ENCODE measurements at places on chromosomes 5 and 9.
A peak's percentile ranks its signal among the peaks of the same experiment; 100 is the strongest.

DNA sequence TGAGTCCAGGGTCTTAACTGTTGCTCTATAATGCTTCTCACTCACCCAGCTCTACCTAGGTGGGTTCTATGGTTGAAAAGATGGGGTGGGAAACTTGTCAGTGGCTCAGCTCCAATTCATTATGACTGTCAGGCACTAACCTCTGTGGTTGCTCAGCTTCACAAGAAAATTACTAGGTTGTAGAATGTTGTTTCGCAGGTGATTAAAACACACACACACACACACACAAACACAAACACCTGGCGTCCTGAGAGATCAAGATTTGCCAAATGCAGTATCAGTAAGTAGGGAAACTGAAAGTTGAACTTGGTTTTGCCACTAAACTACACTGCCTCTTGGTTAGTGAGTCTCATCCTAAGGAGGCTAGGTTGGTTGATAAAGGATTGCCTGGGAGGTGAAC is 2.8 kb downstream of the MCCC2 start:
- no peaks in the 10 kb centered on the region for H3K36me3 ChIP-seq
- peaks cover 52% of the 10 kb centered on the region for H3K4me1 ChIP-seq
- H3K4me3 ChIP-seq: no peak overlapping the region
- no peaks in the 10 kb centered on the region for H3K27me3 ChIP-seq
- DNase-seq: no peak

- no peak for DNase-seq
- H3K27me3 ChIP-seq: no peaks in the 10 kb centered on the region
These were observed 65.3 kb upstream of the CXCL14 start for GRCh38 chr5:135643881-135644766.

DNA sequence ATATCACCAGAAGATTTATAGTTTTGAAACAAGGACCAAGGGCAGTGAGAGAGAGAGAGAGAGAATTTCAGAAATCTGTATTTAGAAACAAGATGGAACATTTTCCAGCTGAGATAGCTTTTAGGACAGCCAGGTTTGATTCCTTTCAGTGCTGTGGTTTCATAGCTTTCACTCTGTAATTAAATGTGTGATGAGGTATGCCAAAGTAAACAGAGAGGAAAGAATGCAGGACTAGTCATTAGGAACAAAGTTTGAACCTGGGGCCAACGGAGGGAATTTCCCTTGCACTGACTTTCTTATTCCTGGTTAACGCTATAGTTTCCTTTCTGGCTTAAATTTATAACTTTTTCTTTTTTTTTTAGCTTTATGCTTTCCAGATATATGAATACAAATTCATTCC is 10.0 kb upstream of the CCL28 start:
- no peaks in the 10 kb centered on the region for H3K27me3 ChIP-seq
- H3K27ac ChIP-seq: no peak overlapping the region
- DNase-seq: no peak
- peaks cover 9% of the 10 kb centered on the region for H3K4me1 ChIP-seq
- no peaks in the 10 kb centered on the region for H3K36me3 ChIP-seq

GRCh38 chr5:163089926-163090325 is 347.5 kb upstream of the CCNG1 start:
- H3K4me3 ChIP-seq: no peak overlapping the region
- H3K27ac ChIP-seq: no peak overlapping the region
- no peaks in the 10 kb centered on the region for H3K36me3 ChIP-seq

GRCh38 chr5:111072949-111073682 is 1.6 kb downstream of the TSLP start:
- H3K27ac ChIP-seq: peak overlapping the region; percentile 13
- no peaks in the 10 kb centered on the region for H3K36me3 ChIP-seq
- DNase-seq: peak; percentile 20
- peaks cover 38% of the 10 kb centered on the region for H3K4me1 ChIP-seq
- H3K27me3 ChIP-seq: no peaks in the 10 kb centered on the region

- no peak overlapping the region for H3K4me3 ChIP-seq
- H3K36me3 ChIP-seq: no peaks in the 10 kb centered on the region
- H3K4me1 ChIP-seq: no peaks in the 10 kb centered on the region
- no peak overlapping the region for H3K27ac ChIP-seq
- no peaks in the 10 kb centered on the region for H3K27me3 ChIP-seq
- no peak for DNase-seq
These were observed 74.1 kb upstream of the BASP1 start for GRCh38 chr5:17143335-17143734.

DNA sequence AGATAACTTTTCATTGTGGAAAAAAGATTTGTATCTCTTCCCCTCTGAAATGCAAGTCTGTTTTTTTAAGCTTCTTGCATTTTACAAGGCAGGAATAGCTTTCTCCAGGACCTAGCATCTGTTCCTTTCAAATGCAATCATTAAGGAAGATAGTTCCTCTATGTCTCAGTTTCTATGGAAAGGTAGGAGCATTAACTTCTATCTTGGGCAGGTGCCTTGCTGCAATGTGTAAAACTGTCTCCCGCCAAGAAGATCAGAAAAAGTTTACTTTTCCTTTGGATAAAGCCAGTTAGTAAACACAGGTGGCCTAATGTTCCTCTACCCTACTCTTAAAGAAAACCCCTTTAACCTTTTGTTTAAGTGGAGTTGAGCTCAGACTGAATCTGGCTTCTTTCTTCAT is 560.6 kb upstream of the CYLC2 start:
- H3K36me3 ChIP-seq: no peaks in the 10 kb centered on the region
- H3K27ac ChIP-seq: no peak overlapping the region
- H3K4me3 ChIP-seq: no peak overlapping the region
- no peaks in the 10 kb centered on the region for H3K27me3 ChIP-seq
- H3K4me1 ChIP-seq: no peaks in the 10 kb centered on the region

- H3K4me1 ChIP-seq: peaks cover 75% of the 10 kb centered on the region
- H3K4me3 ChIP-seq: no peak overlapping the region
- H3K27me3 ChIP-seq: no peaks in the 10 kb centered on the region
- DNase-seq: no peak
- H3K27ac ChIP-seq: peak overlapping the region; percentile 94
These were observed 212.4 kb upstream of the DMRT1 start for GRCh38 chr9:629146-629545.

GRCh38 chr9:23765561-23765960 is 60.5 kb downstream of the ELAVL2 start:
- no peaks in the 10 kb centered on the region for H3K36me3 ChIP-seq
- no peak overlapping the region for H3K4me3 ChIP-seq
- no peaks in the 10 kb centered on the region for H3K27me3 ChIP-seq
- no peaks in the 10 kb centered on the region for H3K4me1 ChIP-seq

GRCh38 chr5:143920772-143921171 is 108.8 kb downstream of the HMHB1 start:
- peaks cover 3% of the 10 kb centered on the region for H3K4me1 ChIP-seq
- H3K4me3 ChIP-seq: no peak overlapping the region
- H3K27ac ChIP-seq: no peak overlapping the region

GRCh38 chr5:64286381-64286780 is 120.7 kb downstream of the RNF180 start:
- no peak for DNase-seq
- no peak overlapping the region for H3K4me3 ChIP-seq
- H3K27ac ChIP-seq: no peak overlapping the region
- H3K36me3 ChIP-seq: no peaks in the 10 kb centered on the region

DNA sequence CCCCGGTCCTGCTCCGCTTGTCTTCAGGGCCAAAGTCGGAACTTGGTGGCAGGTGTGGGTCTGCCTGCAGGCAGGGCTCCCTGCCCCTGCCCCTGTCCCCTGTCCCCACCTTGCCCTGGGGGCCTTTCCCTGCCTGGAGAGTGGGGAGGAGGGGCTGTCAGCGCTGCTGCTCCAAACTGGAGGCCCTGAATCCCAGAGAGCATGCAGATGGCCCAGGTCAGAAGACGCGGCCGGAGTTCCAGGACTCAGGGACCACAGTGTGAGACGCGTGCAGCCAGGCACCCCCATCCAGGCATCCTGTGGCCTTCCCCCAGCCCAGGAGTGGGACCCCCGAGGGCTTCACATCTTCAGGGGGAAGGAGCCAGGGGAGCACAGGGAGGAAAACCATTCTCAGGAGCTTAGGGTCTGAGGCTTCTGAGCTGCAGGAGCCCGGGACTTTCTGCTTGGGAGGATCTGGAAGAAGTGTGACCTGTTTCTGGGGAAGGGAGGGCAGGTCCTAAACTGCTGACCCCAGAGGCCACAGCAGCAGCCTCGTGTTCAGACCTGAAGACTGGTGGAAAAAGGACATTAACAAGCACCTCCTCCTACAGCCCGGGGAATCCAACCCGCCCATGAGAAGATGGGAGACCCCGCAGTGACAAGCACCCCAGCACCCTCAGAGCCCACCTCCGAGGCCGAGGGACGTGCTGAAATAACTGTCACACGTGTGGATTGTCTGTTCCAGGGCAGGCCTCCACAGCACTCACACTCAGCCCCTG is 38.0 kb downstream of the RASGEF1C start:
- no peak overlapping the region for H3K4me3 ChIP-seq
- H3K36me3 ChIP-seq: no peaks in the 10 kb centered on the region
- H3K27ac ChIP-seq: no peak overlapping the region
- no peak for DNase-seq

DNA sequence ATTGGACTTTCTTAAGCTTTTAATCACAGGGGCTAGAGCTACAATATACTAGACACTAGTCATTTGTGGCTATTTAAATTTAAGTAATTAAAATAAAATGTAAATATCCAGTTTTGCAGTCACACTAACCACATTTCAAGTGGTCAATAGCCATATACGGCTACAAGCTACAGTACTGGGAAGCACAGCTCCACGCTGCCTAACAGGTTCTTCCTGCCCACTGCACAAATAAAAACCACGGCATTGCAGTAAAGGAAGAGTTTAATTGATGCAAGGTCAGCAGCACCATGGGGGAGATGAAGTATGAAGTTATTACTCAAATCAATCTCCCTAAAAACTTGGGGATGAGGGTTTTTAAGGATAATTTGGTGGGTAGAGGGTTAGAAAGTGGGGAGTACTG is 134.1 kb downstream of the LURAP1L start:
- H3K36me3 ChIP-seq: no peaks in the 10 kb centered on the region
- no peak for DNase-seq
- H3K4me1 ChIP-seq: no peaks in the 10 kb centered on the region
- H3K27ac ChIP-seq: no peak overlapping the region

- no peaks in the 10 kb centered on the region for H3K27me3 ChIP-seq
- H3K4me1 ChIP-seq: peaks cover 12% of the 10 kb centered on the region
- no peak for DNase-seq
- no peak overlapping the region for H3K4me3 ChIP-seq
These were observed 482.0 kb upstream of the CD180 start for GRCh38 chr5:67678594-67678993.

- no peaks in the 10 kb centered on the region for H3K27me3 ChIP-seq
- no peak for DNase-seq
- H3K4me1 ChIP-seq: no peaks in the 10 kb centered on the region
- H3K36me3 ChIP-seq: no peaks in the 10 kb centered on the region
- H3K27ac ChIP-seq: no peak overlapping the region
- H3K4me3 ChIP-seq: no peak overlapping the region
These were observed 2245.5 kb upstream of the WWC1 start for GRCh38 chr5:166045961-166046360.

DNA sequence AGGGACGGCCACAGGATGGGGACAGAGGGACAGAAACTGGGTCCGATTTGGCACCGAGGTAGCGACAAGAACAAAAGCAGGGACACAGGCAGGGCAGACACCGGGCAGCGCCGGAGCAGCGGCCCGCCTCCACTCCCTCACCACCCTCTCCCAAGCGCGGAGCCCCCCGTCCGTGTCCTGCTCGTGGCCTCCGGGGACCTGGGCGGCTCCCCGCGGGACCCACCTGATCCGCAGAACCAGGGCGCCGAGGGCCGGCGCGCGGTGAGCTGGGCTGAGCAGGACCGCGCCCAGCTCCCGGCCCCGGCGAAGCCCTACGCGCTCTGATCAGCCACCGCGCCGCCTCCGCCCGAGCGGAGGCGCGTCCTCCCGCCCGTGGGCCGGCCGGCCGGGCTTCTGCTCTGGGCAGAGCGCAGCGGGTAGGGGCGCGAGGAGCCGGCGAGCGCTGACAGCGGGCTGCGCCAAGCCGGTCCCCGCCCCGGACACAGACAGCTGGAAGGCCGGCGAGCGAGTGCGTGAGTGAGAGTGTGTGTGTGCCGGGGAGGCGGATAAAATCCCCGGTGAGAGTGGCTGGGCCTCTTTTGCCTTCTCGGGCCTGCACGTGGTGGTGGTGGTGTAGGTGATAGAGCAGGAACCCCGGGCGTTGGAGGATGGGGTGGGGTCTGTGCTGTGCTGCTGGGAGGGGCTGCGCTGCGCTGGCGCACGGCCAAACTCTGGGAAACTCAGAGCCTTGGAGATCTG is at the start of gene GGTA1:
Gene GGTA1 (minus strand): TSS at position 418 of the 738 bp plus-strand sequence. CDS start 31,922 bp downstream, outside the sequence.
- H3K4me1 ChIP-seq: peaks cover 76% of the 10 kb centered on the region
- peak within 1 kb of the TSS; percentile 84 for H3K27ac ChIP-seq
- DNase-seq: no peak
- H3K27me3 ChIP-seq: no peaks in the 10 kb centered on the region
- no peaks in the 10 kb centered on the region for H3K36me3 ChIP-seq
- peak within 1 kb of the TSS; percentile 75 for H3K4me3 ChIP-seq

DNA sequence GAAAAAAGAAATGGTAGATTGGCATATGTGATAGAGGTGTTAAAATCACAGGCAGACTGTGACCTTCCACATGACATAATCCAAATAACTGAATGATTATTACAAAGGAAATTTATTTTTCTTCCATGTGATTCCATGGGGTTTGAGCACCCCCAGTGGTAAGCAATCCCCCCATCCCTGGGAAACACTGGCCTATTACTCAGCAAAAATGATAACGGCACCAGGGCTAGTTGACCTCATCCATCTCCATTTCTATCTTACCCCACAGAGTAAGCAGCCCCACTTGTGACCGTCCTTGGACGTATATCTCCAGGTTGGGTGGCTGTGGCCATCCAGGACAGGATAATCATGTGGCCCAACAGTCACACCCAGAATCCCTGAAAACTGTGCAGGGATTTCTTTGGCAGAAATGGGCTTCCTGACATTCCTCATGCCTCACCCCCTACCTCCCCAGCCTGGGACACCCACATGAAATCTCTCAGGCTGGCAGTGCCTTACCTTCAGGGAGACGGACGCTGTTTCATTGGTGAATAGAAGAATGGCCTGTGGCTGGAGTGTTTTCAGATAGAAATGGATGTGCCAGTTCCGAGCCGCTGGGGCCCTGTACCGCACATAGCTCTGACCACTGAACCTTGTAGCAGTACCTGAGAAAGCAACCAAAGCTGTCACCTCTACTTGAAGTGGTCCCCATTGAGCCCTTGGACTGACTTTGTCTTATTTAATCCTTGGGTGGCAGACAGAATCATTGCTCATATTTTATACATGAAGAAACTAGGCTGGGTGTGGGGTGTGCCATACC is 69.9 kb downstream of the SLC36A1 start:
- no peaks in the 10 kb centered on the region for H3K27me3 ChIP-seq
- H3K36me3 ChIP-seq: no peaks in the 10 kb centered on the region
- H3K4me3 ChIP-seq: no peak overlapping the region
- no peaks in the 10 kb centered on the region for H3K4me1 ChIP-seq

GRCh38 chr9:74691058-74691457 is 193.9 kb downstream of the RORB start:
- H3K27ac ChIP-seq: no peak overlapping the region
- H3K4me3 ChIP-seq: no peak overlapping the region
- H3K36me3 ChIP-seq: no peaks in the 10 kb centered on the region

GRCh38 chr5:129356846-129357245 is 103.3 kb upstream of the ADAMTS19 start:
- H3K36me3 ChIP-seq: no peaks in the 10 kb centered on the region
- DNase-seq: no peak
- H3K27me3 ChIP-seq: no peaks in the 10 kb centered on the region
- no peak overlapping the region for H3K27ac ChIP-seq
- H3K4me1 ChIP-seq: peaks cover 12% of the 10 kb centered on the region

All from thoracic aorta (tissue), 2 donors.